ENCODE measurements at places on chromosomes 13 and 19.

GRCh38 chr19:1070931-1071791 is 4.2 kb downstream of the ARHGAP45 start:
- no peak for DNase-seq

GRCh38 chr19:5096536-5096935 is 127.6 kb downstream of the KDM4B start:
- DNase-seq = no peak

DNA sequence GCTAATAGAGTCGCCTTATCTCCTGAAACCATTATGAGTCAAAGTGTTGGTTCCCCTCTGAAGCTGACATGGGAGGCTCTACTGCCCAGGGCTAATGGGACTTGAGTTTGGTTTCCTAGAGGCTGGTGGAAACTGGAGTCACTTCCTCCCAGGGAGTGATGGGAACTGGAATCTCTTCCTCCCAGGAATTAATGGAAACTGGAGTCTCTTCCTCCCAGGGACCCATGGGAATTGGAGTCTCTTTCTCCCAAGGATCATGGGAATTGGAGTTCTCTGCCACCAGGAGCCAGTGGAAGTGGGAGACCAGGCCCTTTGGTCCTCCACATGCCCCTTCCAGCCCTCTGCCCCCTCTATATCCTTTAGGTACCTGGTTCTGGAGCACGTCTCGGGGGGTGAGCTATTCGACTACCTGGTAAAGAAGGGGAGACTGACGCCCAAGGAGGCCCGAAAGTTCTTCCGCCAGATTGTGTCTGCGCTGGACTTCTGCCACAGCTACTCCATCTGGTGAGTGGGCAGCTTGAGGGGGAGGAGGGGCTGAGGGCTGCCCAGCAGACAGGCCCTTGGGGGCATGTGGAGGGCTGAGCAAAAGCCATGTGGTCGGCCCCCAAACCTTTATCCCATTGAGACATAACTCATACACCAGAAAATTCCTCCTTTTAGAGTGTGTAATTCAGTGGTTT is 5.5 kb downstream of the BRSK1 start:
- no peak for DNase-seq

DNA sequence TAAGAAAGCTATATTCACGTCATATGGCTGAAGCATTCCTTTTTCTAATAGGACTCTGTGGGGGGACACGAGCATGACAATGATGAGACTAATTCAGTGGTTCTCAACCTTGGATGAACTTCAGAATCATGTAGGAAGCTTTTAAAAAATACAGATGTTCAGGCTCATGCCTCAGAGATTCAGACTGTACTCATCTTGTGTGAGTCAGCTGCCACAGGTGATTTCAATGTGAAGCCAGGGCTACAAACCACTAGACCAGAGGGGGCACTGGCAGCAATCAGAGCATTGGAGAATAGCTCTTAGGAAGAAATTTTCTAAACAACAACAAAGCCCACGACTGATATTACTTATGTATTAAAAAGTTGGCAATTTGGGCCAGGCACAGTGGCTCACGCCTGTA is 91.7 kb downstream of the SERP2 start:
- no peak for DNase-seq

- no peak for DNase-seq
Measured at GRCh38 chr19:57648331-57649003, 15.5 kb downstream of the ZNF211 start.

- DNase-seq = no peak
Measured at GRCh38 chr13:80841414-80841813, 500.5 kb upstream of the SPRY2 start.

DNA sequence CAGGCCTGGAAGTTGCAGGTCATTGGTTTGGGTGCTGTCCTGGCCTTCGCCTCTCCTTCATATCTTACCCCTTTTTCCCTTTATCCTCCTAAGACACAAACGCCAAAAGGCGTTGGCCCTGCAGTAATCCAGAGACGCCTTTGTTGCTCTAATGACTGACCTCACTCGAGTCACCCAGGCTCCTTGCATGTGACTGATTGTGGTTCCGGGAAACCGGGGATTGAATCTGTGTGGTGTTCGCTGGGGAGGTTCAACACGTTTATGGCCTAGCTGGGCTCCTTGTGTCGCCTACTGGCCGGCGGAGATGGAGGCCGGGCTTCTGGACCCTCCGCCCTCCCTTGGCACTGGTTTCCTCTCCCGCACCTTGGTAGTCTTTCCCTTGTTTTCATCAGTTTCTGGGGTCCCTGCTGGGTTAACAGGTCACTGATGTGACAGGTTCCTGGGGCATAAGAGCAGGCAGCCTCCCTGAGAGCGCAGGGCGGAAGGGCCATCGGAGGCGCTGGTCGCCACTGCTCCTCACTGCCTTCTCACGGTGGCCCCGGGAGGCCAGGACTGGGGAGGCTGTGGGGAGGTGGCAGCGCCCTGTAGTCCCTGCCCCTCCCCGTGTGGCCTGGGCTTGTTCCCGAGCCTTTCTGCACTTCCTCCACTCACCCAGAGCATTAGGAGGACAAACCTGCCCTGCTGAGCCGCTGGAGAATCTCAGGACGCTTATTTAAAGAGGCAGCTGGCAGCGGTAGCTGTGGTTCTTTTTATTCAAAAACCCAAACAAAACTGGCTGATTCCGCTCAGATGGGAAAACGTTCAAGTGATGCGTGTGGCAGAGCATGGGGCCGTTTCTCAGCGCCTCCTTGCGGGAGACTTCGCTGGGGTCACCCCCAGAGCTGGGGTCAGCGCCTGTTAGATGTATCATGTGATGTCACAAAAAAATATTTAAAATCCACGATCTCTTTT is 18.1 kb upstream of the NDUFS7 start:
- DNase-seq = no peak

- DNase-seq = no peak
Measured at GRCh38 chr13:36601186-36601585, 72.6 kb upstream of the SERTM1 start.

GRCh38 chr19:54369082-54369687 is 4.5 kb upstream of the LAIR1 start:
- no peak for DNase-seq

DNA sequence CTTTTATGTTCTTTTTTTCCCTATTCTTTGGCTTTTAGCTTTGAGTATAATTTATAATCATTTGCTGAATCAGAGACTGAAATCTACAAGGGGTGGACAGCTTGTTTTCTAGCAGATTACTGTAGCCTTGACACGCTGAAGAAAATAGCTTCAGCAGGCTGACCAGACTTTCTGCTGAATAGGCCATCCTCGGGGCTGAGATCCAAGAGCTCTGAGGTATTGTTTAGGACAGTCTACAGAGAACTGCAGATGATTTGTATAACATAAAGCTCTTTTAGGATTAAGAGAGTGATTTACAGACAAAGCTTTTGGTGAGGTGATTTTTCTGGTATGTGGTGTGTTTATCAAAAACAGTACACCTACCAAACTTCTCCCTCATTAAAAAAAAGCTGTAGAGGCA is 16.8 kb downstream of the POLR1D start:
- DNase-seq = no peak

DNA sequence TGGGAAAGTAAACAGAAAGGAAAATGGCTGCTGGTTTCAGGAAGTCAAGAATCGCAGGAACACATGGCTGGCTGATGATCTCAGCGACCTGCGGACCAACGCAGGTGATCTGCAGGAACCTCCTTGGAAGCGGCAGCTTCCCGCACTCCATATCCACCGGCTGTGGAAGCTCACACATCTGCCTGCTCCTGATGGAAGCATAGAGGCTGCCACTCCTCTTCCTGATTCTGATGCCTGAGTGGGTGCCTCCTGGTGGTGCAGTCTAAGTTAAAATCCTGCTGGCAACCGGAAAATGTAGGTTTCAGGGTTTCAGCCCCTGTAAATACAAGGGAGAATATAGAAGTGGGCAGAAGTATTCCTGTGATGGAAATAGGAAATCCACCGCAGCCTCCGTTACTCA is 75.5 kb downstream of the TNFSF13B start:
- DNase-seq = no peak

GRCh38 chr19:50255115-50255514 is 51.7 kb downstream of the MYH14 start:
- no peak for DNase-seq

GRCh38 chr19:8141726-8142512 is 7.5 kb downstream of the FBN3 start:
- no peak for DNase-seq

- no peak for DNase-seq
Measured at GRCh38 chr13:67736646-67737420, 506.7 kb upstream of the PCDH9 start.

DNA sequence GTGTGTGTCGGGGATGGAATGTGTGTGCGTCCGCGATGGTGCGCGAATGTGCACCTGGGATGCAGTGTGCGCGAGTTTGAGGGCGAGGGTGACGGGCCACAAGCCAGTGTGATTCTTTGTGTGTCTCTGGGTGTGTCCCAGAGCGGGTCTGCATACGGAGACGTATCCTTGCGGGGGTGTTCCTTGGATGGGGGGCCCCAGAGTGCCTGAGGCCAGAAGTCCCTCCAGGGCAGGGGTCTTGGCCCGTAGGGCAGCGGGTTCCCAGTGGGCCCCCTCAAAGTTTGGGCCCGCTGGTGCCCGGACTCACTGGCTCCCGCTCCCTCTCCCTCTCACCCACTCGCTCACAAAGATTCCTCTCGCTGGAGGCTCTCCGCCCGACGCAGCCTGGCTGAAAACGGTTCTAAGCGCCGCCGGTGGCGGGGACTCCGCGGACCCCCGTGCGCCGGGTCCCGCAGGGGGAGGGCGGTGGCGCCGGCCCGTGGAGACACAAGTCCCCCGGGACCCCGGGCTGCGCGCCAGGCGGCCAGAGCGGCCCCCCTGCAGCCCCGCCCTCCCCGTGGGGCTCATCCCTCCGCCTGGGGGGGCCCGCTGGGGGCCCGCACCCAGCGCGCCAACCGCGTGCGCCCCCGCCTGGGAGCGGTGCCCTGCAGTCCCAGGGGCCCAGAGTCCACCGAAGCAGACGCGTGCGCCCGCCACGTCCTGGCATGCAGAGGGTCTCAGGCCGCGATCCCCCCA is 886 bp downstream of the CRLF1 start:
- DNase-seq = no peak

DNA sequence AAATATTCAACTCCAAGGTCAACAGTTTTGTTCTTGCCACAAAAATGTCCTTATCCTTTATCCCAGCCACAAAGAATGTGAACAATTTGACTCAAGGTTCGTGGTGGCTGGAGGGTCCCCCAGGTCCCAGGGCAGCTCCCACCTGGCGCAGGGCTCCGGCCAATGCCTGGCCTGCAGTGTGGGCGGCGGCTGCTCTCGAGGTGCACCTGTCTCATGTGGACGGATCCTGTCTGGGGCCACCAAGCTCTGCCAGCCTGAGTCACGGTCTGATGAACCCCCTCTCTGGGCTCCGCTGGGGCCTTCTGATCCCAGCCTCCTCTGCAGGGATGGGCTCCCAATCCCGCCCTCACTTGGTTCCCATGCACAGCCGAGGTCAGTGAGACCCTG is 49.4 kb downstream of the GAS6 start:
- DNase-seq = no peak

Measured in activated effector memory CD4-positive, alpha-beta T cell treated with anti-CD3 and anti-CD28 coated beads, Interleukin-2, amount 50 U/mL, for 16 hours (primary cell).